Kidney (tissue), 22 donors: ENCODE measurements at places on chromosomes 16 and 17. TPM values are rescaled to one million over a fixed set of nuclear protein-coding genes. Genes with fewer than 3 reads are reported as not detected.

Gene CD300E
- 2.5 TPM for total RNA-seq

Gene ITPRIPL2
- total RNA-seq, result 48.1 TPM

DNA sequence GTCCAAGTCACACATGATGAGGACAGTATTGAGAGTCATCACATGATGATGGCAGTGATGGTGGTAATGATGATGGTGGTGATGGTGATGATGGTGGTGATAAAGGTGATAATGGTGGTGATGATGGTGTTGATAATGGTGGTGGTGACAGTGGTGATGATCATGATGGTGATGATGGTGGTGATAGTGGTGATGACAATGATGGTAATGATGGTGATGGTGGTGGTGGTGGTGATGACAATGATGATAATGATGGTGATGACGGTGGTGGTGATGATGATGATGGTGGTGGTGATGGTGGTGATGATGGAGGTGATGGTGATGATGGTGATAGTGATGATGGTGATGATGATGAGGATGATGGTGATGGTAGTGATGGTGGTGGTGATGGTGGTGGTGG lies 190.2 kb upstream of the ZNF469 start:
- H3K4me3 ChIP-seq, result no peak overlapping the region
- H3K4me1 ChIP-seq, result peaks cover 2% of the 10 kb centered on the region
- H3K27me3 ChIP-seq, result peaks cover 2% of the 10 kb centered on the region
- H3K36me3 ChIP-seq, result no peaks in the 10 kb centered on the region
- DNase-seq, result no peak

GRCh38 chr17:61678339-61678738 lies 87.3 kb upstream of the NACA2 start:
- no peaks in the 10 kb centered on the region for H3K36me3 ChIP-seq
- no peaks in the 10 kb centered on the region for H3K4me1 ChIP-seq
- H3K27ac ChIP-seq, result no peak overlapping the region
- H3K27me3 ChIP-seq, result no peaks in the 10 kb centered on the region
- DNase-seq, result no peak

Gene KIF18B
- total RNA-seq, result 0.44 TPM

GRCh38 chr17:37286430-37286829 lies 89.4 kb upstream of the C17orf78 start:
- H3K27me3 ChIP-seq, result no peaks in the 10 kb centered on the region
- no peak for DNase-seq
- H3K4me3 ChIP-seq, result no peak overlapping the region
- no peaks in the 10 kb centered on the region for H3K4me1 ChIP-seq
- no peak overlapping the region for H3K27ac ChIP-seq

DNA sequence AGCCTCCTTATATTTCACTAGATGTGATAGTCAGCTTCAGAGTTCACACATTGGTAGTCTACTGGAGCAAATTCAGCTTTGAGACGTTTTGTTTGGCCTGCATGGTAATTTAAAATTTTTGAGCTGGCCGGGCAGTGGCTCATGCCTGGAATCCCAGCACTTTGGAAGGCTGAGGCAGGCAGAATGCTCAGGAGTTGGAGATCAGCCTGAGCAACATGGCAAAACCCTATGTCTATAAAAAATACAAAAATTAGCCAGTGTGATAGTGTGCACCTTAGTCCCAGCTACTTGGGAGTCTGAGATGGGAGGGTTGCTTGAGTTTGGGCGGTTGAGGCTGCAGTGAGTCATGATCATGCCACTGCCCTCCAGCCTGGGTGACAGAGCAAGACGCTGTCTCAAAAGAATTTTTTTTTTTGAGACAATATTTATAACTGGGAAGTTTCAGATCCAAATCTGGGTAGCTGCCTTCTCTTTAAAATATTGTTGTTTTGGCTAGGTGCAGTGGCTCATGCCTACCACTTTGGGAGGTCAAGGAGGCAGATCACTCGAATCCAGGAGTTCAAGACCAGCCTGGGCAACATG lies 4.8 kb upstream of the BLMH start:
- H3K36me3 ChIP-seq, result no peaks in the 10 kb centered on the region
- no peaks in the 10 kb centered on the region for H3K4me1 ChIP-seq
- no peak overlapping the region for H3K4me3 ChIP-seq
- no peaks in the 10 kb centered on the region for H3K27me3 ChIP-seq
- DNase-seq, result no peak

DNA sequence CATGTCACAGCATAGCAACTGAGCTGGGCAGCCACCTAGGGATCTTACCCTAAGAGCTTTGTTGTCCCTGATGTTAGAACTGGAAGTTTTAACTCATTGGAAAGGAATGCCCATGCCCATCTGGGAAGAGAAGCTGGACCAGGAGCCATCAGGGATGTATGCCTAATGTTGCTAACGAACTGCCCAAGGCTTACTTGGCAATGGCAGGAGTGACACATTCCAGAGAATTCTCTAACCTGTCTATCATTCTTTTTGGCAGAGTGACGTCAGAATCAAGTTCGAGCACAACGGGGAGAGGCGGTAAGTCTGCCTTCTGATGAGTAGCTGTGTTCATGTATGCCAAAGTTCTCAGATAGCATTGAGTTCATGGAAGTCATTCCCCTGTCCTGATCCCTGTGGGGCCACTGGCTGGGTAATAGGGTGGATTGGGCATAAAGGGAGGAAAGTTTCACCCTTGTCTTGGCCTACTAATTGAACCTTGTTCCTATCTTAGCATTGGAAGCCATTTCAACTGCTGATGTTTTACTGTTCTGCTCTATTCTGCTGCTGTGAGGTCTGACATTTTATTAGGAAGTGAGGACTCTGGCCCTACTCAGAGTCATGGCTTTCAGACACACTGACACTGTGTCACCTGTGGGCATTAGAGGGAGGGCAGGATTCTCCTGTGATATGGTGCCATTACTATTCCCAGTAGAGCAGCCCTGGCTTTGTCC lies 23.7 kb downstream of the MAP3K3 start:
- H3K4me1 ChIP-seq, result no peaks in the 10 kb centered on the region
- no peaks in the 10 kb centered on the region for H3K27me3 ChIP-seq
- peaks cover 17% of the 10 kb centered on the region for H3K36me3 ChIP-seq
- no peak overlapping the region for H3K27ac ChIP-seq
- no peak for DNase-seq

DNA sequence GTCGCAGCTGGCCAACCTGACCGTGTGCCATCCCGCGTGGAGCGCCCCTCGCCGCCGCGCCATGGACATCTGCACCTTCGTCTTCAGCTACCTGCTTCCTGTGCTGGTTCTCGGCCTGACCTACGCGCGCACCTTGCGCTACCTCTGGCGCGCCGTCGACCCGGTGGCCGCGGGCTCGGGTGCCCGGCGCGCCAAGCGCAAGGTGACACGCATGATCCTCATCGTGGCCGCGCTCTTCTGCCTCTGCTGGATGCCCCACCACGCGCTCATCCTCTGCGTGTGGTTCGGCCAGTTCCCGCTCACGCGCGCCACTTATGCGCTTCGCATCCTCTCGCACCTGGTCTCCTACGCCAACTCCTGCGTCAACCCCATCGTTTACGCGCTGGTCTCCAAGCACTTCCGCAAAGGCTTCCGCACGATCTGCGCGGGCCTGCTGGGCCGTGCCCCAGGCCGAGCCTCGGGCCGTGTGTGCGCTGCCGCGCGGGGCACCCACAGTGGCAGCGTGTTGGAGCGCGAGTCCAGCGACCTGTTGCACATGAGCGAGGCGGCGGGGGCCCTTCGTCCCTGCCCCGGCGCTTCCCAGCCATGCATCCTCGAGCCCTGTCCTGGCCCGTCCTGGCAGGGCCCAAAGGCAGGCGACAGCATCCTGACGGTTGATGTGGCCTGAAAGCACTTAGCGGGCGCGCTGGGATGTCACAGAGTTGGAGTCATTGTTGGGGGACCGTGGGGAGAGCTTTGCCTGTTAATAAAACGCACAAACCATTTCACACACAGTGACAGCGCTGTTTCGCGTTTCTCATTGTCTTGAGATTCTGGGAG lies 2.0 kb upstream of the ZACN start:
- DNase-seq, result peak; percentile 35
- no peak overlapping the region for H3K4me3 ChIP-seq
- no peaks in the 10 kb centered on the region for H3K4me1 ChIP-seq
- no peaks in the 10 kb centered on the region for H3K36me3 ChIP-seq
- no peak overlapping the region for H3K27ac ChIP-seq
- H3K27me3 ChIP-seq, result peaks cover 48% of the 10 kb centered on the region

GRCh38 chr17:47621293-47622179 lies 28.2 kb upstream of the KPNB1 start:
- H3K27ac ChIP-seq, result no peak overlapping the region
- H3K27me3 ChIP-seq, result no peaks in the 10 kb centered on the region
- peaks cover 5% of the 10 kb centered on the region for H3K36me3 ChIP-seq
- DNase-seq, result peak; percentile 77
- H3K4me3 ChIP-seq, result no peak overlapping the region

DNA sequence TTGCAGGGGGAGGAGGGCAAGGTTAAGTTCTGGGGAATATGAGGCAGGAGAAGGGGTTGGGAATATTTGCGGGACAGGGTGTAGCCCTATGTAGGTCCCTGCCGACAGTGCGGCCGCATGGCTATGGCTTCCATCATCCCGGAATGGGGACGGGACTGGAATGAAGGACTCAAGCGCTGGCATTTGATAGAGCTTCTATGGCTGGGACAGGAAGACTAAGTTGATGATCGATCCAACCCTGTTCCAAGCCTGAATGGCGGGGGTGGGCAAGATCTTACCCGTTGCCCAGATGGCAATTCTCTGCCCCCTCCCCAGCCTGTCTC lies 47.1 kb downstream of the SRCIN1 start:
- H3K27ac ChIP-seq, result no peak overlapping the region
- peaks cover 23% of the 10 kb centered on the region for H3K27me3 ChIP-seq
- no peak for DNase-seq
- H3K4me3 ChIP-seq, result no peak overlapping the region

GRCh38 chr17:44707755-44708400 lies 587 bp upstream of the DBF4B start:
- peak overlapping the region; percentile 81 for H3K4me3 ChIP-seq
- no peaks in the 10 kb centered on the region for H3K27me3 ChIP-seq
- H3K4me1 ChIP-seq, result peaks cover 8% of the 10 kb centered on the region

DNA sequence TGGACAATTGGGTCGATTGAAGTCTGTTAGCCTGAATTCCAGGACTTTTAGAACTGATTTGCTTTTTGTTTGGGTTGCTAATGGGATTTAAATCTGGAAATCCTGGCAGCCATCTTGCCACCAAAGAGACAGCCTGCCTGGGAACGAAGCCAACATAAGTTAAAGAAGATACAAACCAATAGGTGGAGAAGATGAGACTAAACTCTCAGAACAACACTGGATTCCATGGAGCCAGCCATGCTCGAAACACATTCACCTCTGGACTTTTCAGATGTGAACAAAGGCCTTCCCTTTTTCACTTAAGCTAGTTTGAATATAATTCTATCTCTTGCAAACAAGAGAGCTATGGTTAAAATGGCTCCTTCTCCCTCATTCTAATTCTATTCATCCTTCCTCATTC lies 135.9 kb downstream of the TOX3 start:
- no peak overlapping the region for H3K27ac ChIP-seq
- DNase-seq, result no peak
- H3K4me1 ChIP-seq, result no peaks in the 10 kb centered on the region
- no peak overlapping the region for H3K4me3 ChIP-seq

DNA sequence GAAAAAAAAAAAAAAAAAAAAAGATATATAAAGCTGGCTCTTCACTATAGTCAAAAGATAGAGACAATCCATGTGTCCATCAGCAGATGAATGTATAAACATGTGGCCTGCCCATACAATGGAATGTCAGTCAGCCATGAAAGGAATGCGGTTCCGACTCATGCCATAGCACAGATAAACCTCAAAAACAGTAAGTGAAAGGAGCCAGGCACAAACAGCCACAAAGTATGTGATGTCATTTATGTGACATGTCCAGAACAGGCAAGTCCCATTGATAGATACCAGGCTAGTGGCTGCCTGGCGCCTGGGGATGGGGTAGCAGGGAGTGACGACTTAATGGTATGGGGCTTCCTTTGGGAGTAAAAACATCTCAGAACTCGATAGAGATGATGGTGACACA lies 155.7 kb downstream of the CMIP start:
- DNase-seq, result peak; percentile 58
- H3K36me3 ChIP-seq, result no peaks in the 10 kb centered on the region
- no peaks in the 10 kb centered on the region for H3K4me1 ChIP-seq
- H3K4me3 ChIP-seq, result no peak overlapping the region
- no peak overlapping the region for H3K27ac ChIP-seq

GRCh38 chr16:75687361-75687760 lies 10.6 kb upstream of the CPHXL2 start:
- no peak overlapping the region for H3K4me3 ChIP-seq
- no peaks in the 10 kb centered on the region for H3K27me3 ChIP-seq
- H3K27ac ChIP-seq, result no peak overlapping the region
- DNase-seq, result no peak

DNA sequence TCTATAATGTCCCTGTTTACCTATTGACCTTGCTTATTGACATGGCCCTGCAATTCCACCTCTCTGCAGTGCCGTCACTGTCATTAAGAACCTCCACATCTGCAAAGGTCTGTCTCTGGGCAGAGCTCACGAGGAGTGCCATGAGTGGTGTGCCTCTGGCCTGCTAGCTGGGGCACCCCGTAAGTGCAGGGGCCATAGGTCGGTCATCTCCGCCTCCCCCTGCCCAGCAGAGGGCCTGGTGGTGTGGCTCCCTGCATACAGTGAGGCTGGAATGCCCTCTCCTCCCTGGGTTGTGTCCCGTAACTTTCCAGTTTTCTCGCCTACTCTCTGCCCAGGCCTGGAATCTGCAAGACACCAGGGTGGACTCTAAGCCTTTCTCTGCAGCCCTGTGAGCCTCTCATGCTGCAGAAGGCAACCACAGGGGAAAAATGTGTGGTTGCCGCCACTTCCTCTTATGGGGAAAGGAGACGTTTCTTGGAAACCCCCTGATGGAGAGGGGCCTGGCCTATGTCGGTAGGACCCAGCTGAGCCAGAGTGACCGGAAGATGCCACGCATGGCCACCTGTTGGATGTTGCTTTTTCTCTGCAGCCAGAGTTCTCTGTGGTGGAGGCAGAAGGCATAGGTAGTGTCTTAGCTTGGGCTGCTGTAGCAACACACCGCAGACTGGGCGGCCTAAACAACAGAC lies 2.7 kb upstream of the SNX20 start:
- H3K4me3 ChIP-seq, result no peak overlapping the region
- no peaks in the 10 kb centered on the region for H3K36me3 ChIP-seq
- DNase-seq, result no peak
- no peaks in the 10 kb centered on the region for H3K27me3 ChIP-seq
- H3K27ac ChIP-seq, result no peak overlapping the region
- H3K4me1 ChIP-seq, result no peaks in the 10 kb centered on the region

Gene SLC16A11
- 2.1 TPM for total RNA-seq

- H3K36me3 ChIP-seq, result peaks cover 28% of the 10 kb centered on the region
- H3K4me3 ChIP-seq, result no peak overlapping the region
- peaks cover 6% of the 10 kb centered on the region for H3K4me1 ChIP-seq
- no peak overlapping the region for H3K27ac ChIP-seq
- no peaks in the 10 kb centered on the region for H3K27me3 ChIP-seq
Observed at GRCh38 chr16:11848842-11849241, 2.5 kb downstream of the RSL1D1 start.
